Body of pancreas (tissue), 4 donors: ENCODE measurements at places on chromosomes 6 and 20. TPM values are rescaled to one million over a fixed set of nuclear protein-coding genes. Genes with fewer than 3 reads are reported as not detected.

- DNase-seq, result no peak
- no peaks in the 10 kb centered on the region for H3K4me1 ChIP-seq
- H3K27ac ChIP-seq, result no peak overlapping the region
Measured at GRCh38 chr6:104322841-104323240, 536.9 kb downstream of the HACE1 start.

DNA sequence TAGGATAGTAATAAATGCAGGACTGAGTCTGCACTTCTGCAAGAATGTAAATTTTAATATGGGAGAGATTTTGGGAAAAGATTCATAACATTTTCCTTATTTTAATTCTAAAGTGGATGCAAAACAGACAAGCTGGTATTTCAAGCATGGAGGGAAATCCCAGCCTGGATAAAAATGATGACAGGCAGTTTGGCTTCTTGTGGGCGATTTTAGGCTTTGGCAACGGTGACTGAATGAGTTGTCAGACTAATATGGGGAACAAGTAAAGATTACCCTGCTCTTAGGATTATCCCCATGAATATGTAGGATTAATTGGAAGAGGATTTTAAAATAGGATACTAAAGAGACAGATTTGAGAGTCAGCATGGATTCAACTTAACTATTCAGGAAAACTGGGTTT lies 21.0 kb downstream of the OGFRL1 start:
- H3K27me3 ChIP-seq, result no peaks in the 10 kb centered on the region
- no peaks in the 10 kb centered on the region for H3K36me3 ChIP-seq
- H3K4me1 ChIP-seq, result peaks cover 5% of the 10 kb centered on the region
- H3K4me3 ChIP-seq, result no peak overlapping the region

GRCh38 chr20:10322073-10323012 lies 103.7 kb downstream of the SNAP25 start:
- H3K36me3 ChIP-seq, result no peaks in the 10 kb centered on the region
- no peaks in the 10 kb centered on the region for H3K27me3 ChIP-seq
- no peak overlapping the region for H3K4me3 ChIP-seq
- no peak overlapping the region for H3K27ac ChIP-seq
- no peaks in the 10 kb centered on the region for H3K4me1 ChIP-seq

OR5V1 gene
- not detected for total RNA-seq

DNA sequence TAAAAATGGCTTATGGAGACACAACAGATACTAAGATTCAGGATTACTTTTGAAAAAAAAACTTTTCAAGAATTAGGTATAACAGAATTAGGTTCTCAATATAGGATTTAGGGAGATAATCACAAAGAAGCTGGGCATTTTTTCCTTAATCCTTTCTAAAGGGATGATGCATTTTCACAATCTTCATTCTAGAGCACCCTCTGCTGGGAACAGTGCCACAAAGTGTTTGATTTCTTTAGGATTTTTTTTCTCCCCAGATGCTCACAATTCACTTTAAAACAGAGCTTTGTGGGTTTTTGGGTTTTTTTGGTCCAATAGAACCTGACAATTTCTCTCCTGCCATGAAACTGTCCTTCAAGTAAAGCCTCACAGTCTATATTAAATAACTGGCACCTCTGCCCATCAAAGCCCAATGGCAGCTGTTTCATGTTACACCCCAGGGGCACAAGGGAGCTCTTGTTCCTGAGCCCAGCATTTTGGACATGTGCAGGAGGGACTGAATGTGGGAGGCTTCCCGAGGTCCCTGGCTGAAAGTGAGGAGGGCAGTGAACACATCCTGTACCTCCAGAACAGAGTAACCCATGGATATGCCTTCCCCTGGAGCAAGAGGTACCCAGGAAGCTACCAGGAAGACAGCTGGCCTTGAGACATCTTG lies 39.7 kb downstream of the PREP start:
- H3K27ac ChIP-seq, result no peak overlapping the region
- peaks cover 6% of the 10 kb centered on the region for H3K36me3 ChIP-seq
- DNase-seq, result no peak
- H3K4me3 ChIP-seq, result no peak overlapping the region
- H3K27me3 ChIP-seq, result no peaks in the 10 kb centered on the region

- no peaks in the 10 kb centered on the region for H3K4me1 ChIP-seq
- H3K27me3 ChIP-seq, result no peaks in the 10 kb centered on the region
- H3K36me3 ChIP-seq, result no peaks in the 10 kb centered on the region
- H3K4me3 ChIP-seq, result no peak overlapping the region
- no peak overlapping the region for H3K27ac ChIP-seq
- DNase-seq, result no peak
Measured at GRCh38 chr6:85418059-85418458, 31.8 kb upstream of the NT5E start.
